Stimulated activated CD4-positive, alpha-beta T cell treated with anti-CD3 and anti-CD28 coated beads, TNF-alpha, amount 100 ng/mL, for 1 hour (primary cell): ENCODE measurements at places on chromosomes 2 and 18.
A peak's percentile ranks its signal among the peaks of the same experiment; 100 is the strongest.

DNA sequence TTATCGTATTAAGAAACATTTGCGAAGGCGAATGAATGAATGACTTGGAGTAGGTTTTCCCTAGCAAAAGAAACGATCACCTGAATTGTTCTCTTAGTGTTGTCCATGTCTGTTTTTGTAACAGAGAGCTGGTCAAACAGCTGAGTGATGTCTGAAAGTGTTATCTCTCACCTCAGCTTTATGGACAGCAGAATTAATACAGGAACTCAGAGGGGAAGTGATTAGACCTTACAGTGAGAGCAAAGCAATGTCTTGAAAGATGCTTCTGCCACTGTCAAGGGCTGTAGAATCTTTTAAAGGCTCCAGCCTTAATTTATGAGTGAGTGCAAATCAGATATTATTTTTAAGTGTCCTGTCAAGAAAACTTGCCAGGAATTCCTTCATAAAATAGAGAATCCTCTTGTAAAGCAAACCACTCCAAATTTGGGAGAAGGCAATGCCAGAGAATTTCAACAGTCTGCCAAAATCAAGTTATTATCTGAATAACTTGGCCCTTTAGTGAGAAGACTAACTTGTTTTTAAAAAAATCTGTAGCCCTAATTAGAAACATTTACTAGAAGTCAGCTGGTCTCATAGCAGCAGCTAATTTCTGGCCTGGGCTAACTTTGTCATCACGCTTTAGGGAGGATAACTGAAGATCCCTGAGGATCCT lies 60.7 kb downstream of the CDC42EP3 start:
- DNase-seq = no peak

DNA sequence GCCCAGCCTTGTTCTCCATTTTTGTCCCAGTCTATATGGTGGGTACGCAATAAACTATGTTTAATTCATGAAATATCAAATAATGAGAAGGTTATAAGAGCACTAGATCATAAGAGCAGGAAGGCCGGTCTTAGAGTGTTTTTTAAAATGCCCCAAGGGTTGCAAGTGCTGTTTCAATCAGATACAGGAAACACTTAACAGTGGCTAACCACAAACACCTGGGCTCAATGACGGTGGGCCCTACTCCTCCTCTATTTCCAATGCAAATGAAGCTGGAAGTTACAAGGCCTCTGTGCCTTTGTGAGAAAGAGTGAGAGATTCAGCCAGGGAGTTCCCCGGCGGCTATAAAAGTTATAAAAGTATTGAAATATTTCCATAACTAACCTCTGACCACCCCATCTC lies 18.9 kb upstream of the WDR33 start:
- DNase-seq = no peak

GRCh38 chr2:50596515-50596914 lies 435.4 kb downstream of the NRXN1 start:
- DNase-seq = no peak

DNA sequence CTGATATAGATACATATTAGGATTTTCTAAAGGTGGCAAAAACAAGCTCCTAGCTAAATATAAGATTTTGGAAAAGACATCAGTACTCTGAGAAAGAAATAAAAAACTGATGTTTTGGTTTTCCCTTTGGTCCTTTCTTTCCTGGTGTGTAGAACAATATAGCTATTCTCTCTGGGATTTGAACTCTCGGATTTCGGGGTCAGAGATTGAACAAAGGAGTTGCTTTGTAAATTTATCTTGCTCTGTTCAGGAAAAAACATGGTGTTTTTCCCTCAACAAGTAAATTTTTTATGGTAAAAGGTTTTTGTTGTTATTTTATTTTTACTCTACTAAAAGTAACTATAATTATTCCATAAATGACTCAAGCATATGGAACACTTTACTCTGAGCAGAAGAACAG lies 889.3 kb downstream of the ERBB4 start:
- no peak for DNase-seq

DNA sequence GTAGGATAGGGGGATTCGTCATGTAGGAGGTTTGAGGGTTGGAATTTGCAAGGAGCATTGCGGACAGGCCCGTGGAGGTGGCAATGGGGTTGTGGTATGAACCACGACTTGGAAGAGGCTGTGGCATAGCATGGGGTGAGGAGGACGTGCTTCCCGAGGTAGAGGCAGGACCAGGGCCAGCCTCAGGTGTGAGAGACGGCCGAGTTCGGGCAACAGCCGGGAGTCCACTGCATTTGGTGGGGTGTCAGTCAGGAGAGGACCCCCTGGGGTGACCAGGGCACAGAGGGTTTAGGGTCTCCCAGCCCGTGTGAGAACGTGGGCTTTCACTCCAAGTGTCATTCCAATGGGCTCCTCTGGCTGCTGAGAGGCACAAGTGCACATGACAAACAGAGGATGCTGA lies 339.0 kb downstream of the EIPR1 start:
- DNase-seq = no peak

DNA sequence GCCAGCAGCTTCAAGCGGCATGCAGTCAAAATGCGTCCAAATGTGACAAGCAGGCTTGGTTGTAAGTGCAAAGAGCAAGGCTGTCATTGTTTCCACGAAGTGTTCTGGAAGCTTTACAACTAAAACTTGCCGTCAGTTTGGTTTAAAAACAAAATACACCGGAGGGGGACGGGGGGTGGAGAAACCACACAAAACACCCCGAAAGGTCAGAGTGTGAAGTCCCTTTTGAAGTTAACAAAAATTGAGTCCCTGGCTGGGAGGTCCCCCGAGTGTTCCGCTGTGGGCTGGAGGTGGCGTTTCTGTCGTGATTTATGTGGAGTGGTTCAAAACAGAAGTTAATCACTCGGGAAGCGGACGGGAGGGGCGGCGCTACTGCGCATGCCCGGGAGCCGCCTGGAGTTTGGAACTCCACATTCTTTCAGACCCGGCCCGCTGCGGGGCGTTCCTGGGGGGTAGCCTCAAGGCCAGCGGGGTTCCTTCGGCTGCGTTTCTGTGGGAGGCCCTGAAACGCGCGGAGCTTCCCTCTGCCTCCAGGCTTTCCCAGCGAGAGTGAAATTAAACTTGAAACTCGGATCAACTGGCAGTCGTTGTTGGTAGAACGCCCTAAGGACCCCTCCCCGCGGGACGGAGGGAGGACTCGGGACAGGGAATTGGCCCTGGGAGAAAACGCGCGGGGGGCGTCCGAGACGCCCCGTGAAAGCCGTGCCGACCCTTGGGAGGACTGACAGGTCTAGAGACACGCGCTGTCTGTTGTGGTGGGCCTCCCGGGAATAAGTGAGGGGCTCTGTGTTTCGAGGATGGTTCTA lies 1.4 kb downstream of the TGIF1 start:
- DNase-seq = peak; percentile 77

- DNase-seq = no peak
These were observed 185.9 kb downstream of the PDE1A start for GRCh38 chr2:182240862-182241371.

DNA sequence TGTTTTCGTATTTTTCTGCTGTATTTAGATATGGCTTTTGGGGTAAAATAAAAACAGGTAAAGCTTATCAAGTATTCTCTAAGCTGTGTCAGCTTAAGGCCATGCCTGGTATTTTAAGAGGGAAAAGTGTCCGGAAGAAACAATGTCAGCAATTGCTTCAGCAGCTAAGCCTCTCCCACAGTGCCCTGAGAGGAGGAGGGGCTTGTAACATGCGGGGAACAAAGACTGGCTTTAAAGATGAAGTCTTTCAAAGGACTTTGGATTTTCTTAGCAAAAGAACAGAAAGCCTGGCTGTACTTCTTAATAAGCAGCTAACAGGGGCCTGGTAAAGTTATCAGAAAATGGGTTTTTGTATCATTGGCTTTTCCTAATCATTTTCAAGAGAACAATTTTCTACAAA lies 102.8 kb downstream of the PXDN start:
- no peak for DNase-seq

GRCh38 chr2:30436859-30437435 lies 10.1 kb upstream of the LCLAT1 start:
- DNase-seq = no peak

DNA sequence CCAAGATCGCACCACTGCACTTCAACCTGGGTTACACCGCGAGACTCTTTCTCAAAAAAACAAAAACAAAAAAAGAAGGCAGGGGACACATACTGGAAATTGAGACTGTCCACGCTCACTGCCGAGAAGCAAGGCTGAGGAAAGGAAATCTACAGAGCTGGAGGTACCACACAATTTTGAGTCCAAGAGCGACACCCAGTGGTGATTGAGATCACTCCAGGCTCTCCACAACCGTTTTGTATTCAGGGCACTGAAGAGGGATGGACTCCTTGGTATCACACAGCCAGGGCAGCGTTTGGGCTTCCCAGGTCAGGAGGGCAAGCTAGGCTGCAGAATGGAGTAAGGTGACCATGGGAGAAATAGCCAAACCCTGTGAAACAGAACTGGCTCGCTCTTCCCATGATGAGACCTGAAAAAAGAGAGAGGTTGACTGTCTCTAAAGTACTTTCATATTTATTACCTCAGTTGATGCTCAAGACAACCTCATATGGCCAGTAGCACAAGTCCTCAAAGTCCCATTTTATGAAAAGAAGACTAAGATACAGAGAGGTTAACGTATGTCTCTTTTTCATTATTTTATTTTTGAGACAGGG lies 74.5 kb upstream of the YPEL5 start:
- peak; percentile 2 for DNase-seq

GRCh38 chr2:5991305-5991968 lies 299.3 kb downstream of the SOX11 start:
- no peak for DNase-seq

GRCh38 chr2:11850082-11850481 lies 103.7 kb downstream of the LPIN1 start:
- no peak for DNase-seq

- DNase-seq = no peak
These were observed 90.3 kb downstream of the C1QL2 start for GRCh38 chr2:119068154-119068725.

- DNase-seq = no peak
These were observed 34.1 kb downstream of the EEF1B2 start for GRCh38 chr2:206193671-206194357.

- DNase-seq = no peak
These were observed 41.0 kb upstream of the EPC2 start for GRCh38 chr2:148603562-148603920.

DNA sequence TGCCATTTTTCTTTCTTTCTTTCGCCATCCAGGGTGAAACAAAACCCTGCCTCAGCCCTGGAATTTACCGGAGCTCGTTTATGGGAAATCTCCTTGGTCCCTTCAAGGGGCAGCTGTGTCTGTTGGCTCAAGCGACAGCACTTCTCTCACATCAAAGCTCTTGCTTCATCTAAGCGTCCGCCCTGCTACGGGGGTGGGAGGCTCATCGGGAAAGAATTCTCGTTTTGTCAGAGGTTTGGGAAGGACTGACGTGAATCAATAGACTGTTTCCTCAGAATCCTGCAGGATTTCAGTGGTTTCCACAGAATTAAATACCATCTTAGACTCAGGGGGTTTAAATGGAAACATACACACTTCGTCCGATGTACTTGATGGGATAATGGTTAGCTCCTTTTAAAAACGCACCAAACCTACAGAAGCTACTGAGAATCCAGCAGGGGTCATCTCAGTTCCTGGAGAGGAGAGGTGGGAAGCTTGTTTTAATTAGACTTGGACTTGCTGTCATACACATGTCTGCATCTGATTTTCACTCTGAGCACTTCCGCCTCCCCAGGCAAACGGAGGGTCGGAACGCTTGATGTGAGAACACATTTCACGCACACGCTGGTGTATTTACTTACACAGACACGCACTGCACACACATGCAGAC lies 91.6 kb downstream of the ASB1 start:
- no peak for DNase-seq

GRCh38 chr2:218244204-218244603 lies 16.6 kb upstream of the GPBAR1 start:
- no peak for DNase-seq

DNA sequence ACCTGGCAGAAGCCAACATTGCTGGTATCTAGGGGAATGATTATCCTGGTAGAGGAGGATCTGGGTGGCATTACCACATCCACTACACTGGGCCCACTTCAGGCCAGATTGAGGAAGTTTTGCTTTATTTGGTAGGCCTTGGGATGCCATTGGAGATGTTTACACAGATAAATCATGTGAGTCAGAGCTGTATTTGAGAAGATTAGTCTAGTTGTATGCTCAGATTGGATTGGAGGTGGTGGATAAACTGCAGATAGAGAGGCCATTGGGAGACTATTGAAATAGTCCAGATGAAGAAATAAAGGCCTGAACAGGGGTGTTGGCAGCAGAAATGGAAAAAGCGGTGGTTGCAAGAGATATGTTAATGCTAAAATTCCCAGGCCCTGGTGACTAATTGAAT lies 81.5 kb downstream of the EFEMP1 start:
- no peak for DNase-seq

DNA sequence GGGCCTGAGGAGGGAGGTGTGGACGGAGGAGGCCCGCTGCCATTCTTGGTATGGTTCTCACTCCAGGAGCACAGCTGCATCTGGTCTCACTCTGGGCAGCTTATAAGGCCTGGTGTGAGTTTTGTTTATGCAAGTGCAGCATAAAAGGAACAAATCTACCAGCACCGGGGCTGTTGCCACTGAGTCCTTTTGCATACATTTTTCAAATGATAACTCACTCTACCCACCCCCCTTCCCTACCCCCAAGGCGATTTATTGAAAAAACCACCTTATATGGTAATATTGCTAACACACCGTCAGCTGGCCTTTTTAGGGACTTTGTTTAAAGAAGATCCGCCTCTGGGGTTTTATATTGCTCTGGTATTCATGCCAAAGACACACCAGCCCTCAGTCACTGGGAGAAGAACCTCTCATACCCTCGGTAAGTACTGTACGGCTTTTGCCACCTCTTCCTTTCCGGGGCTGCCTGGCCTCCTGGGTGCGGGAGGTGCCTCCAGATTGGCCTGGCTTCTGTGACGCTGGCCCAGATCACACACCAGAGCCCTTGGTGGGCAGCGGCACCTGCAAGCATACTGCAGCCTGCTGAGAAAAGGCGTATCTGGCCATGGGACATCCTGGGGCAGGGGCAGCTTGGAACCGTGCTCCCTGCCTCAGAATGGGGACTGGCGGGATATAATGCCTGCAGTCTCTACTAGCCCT lies at the start of gene ACTG2:
Gene ACTG2 (plus strand): TSS at position 378 of the 699 bp plus-strand sequence. CDS start 8,304 bp downstream, outside the sequence.
- no peak for DNase-seq

GRCh38 chr18:45447355-45448265 lies 167.7 kb upstream of the SLC14A2 start:
- DNase-seq = no peak

DNA sequence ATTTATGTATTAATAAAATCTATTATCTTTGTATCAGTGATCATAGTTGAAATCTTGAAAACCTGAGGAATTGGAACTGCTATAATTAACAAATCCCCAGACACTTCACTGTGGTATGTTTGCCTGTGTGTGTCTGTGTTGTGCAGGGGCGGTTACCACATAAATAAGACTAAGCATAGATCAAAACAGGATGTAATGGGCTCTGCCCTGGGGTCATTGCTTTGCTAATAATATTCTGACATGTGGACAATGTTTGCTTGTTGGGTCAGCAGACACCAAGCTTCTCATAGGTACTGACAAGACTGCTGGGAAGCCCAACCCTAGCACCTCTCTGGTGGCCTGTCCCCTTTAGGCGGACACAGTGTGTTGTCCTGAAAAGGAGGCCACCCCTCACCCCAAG lies 35.8 kb upstream of the DOK6 start:
- DNase-seq = no peak

GRCh38 chr2:168323529-168324021 lies 76.2 kb upstream of the STK39 start:
- DNase-seq = no peak
